GM12892 (cell line): ENCODE measurements at places on chromosomes 2 and 18.
A peak's percentile ranks its signal among the peaks of the same experiment; 100 is the strongest.

- no peak for DNase-seq
These were observed 40.7 kb downstream of the CYP26B1 start for GRCh38 chr2:72106978-72107377.

DNA sequence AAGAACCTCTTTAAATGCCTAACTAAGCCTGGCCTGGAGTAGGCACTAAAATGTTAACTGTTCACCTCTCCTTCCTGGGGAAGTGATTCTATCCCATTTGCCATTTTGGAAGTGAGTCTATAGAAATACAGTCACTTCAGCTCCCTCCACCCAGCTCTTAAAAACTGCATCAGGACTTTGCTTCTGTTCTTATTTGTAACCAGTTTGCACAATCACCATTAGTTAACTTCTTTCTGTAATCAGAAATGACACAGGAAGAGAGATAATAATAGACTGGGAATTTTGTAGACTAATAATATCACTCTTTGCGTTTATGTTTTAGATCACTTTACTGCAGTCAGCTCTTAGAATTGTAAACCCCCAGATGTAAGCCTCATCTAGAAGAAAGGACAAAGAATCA lies 16.0 kb upstream of the MARCO start:
- DNase-seq, result no peak

DNA sequence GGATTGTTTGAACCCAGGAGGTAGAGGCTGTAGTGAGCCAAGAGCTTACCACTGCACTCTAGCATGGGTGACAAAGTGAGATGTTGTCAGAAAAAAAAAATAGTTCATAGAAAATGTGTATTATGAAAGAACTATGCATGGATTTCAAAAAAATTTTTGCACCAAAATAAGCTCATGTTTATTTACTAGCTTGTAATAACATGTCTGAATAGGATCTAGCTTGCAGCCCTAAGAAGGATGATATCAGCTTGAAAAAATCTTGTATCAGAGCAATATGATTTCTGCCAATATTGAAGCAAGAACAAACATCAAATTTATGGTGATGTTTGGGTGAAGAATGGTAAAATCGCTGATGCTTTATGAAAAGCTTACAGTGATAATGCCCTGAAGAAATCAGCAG lies 97.0 kb upstream of the RFX8 start:
- DNase-seq, result no peak

DNA sequence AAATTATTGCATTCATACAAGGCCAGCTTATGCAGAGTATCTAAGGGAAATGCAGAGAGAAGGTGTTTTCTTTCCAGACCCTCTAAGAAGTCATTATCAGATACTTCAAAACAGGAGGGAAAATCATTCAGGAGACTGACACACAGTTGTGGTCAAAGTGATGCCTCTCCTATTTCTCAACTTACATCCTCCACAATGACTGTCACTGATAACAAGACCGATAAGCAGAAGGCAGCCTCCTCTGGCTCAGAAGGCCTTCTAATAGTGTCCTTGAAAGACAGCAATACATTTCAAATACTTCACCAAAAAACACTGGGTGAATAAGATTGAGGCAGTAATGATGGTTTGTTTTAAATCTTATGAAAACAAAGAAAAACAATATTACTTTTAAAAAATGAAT lies 199.7 kb downstream of the PIEZO2 start:
- DNase-seq, result no peak

- no peak for DNase-seq
These were observed 105.2 kb upstream of the ID2 start for GRCh38 chr2:8576525-8577167.

- no peak for DNase-seq
These were observed 231.6 kb upstream of the NT5C1B start for GRCh38 chr2:18820966-18821365.

- DNase-seq, result no peak
These were observed 68.0 kb downstream of the FECH start for GRCh38 chr18:57518533-57518932.

DNA sequence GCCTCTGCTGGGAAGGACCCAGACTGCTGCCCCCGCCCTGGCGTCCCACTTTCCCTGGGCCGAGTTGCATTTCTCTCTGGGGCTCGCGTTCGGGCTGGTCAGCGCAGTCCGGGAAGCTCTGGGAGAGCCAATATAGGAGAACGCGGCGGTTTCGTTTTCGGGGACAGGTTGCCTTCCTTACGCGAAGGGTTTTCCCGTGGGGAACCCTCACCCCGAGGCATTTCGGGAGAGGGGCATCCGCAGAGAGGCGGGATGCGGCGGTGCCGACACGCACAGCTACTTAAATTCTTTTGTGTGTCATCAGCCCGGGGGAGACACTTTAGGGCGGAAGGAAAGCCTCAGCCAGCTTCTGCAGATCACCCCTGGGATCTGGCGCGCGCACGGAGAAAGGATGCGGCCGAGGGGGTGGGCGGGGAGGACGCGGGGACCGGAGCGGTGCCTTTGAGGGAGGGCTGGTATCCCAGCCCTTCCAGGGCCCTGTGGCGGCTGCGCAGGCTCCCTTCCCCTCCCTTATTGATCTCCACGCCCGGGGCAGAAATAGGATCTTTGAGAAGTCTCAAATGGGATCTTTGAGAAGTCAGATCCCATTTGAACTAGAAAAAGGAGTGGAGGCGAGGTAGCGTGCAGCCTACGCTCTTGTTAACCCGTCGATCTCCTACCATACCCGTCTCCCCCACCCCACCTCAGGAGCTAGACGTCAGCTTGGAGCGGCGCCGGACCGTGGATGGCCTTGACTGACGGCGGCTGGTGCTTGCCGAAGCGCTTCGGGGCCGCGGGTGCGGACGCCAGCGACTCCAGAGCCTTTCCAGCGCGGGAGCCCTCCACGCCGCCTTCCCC lies 1.2 kb downstream of the GATA6 start:
- DNase-seq, result no peak

GRCh38 chr2:160970052-160970965 lies 189.9 kb upstream of the TANK start:
- DNase-seq, result no peak

- no peak for DNase-seq
These were observed 801 bp downstream of the OSR1 start for GRCh38 chr2:19357402-19358241.

GRCh38 chr2:139099721-139100120 lies 319.5 kb upstream of the NXPH2 start:
- no peak for DNase-seq

DNA sequence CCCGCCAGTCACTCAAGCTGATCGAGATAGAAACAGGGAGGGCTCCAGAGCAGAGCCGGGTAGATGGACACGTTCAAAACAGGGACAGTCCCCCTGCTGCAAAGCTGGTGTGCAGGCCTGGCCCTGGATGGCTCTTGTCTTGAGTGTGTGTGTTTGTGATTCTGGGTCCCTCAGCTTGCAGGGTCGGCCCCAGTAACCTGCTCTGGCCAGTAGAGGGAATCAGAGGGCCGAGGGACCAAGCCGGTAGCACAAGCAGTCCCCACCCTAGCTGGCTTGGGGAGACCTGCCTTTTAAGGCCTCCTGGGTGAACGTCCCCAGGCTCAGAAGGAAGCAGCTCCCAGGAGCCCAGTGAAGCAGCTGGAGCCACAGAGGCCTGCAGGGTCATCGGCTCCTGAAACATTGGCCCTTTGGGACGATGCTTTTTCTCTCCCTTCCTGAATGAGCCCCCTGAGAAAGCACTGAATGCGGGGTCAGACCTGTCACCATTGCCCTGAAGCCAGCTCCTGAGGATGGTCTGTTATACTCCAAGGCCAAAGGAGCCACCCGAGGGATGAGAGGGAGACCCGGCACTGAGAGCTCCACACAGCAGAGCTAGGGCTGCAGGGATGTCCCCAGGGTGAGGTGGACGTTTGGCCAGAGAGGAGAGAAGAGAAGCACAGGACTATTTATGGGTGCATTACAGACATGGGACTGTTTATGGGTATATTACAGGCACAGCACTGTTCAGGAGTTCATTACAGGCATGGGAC lies 15.4 kb upstream of the MLPH start:
- peak; percentile 47 for DNase-seq

DNA sequence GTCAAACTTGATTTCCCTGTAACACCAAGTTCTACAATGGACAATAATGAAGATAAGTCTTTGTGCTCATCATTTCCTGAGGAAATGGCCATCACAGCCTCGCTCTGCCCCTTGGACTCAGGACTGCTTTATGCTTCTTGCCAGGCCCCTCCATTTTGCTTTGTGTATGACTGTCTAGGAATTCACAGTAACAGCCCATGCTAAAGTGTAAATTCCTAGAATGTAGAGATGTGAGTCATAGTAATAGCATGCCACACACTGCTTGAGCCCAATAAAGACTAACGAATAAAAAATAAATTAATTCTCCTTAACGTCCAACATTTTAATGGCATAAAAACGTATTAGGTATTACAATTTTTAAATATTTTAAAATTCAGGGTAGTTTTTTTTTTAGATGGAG lies 226.5 kb downstream of the PID1 start:
- DNase-seq, result no peak

DNA sequence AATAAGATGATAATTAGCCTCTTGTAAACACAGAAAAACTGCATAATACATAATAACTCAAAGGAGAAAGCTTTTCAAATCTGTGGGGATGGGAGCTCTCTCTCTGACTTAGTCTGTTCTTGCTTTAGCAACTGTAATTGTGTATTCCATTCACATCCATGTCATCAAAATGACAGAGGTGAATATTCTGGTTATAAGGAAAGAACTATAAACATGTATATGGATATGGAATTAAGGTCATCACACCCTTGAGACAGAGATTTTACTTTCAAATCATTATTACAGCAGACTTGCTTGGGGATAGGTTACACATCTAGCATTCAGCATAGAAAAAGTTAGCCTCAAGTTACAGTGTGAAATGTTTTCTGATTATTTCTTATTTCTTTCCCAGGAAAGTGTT lies 497.7 kb downstream of the LRP1B start:
- no peak for DNase-seq

DNA sequence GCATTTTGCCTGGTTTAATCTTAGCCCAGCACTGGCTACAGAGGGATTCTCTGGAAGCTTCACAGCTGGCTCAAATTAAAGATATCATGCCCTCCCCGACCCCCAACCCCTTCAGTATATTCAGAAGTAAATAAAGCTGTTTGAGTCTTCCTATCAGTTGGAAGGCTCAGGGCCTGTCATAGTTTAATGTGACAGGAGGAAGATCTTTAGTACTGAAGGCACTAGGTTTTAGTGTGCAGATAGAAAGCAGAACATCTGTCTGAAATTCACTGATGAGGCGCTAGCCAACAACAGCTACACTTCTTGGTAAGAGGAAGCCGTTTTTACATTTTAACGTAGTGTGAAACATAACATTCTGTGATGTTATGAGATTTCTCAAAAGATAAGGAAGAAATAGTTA lies 969.1 kb upstream of the CDH2 start:
- no peak for DNase-seq

GRCh38 chr2:120828829-120829632 lies 93.4 kb downstream of the GLI2 start:
- no peak for DNase-seq
